ENCODE measurements at places on chromosomes 4 and X. TPM values are rescaled to one million over a fixed set of nuclear protein-coding genes. Genes with fewer than 3 reads are reported as not detected.

The NHSL2 gene
- 9.1 TPM for total RNA-seq

The MAGEA12 gene
- total RNA-seq: not detected

The FAM53A gene
- 1.3 TPM for total RNA-seq

The CT45A2 gene
- total RNA-seq: not detected

The APEX2 gene
- total RNA-seq: 4.8 TPM

The SORCS2 gene
- total RNA-seq: 0.40 TPM

The CENPVL2 gene
- total RNA-seq: not detected

The SPANXD gene
- total RNA-seq: not detected

The TSR2 gene
- total RNA-seq: 19.8 TPM

The F8 gene
- 4.0 TPM for total RNA-seq

The FRMPD3 gene
- not detected for total RNA-seq

The CSTF2 gene
- total RNA-seq: 14.4 TPM

The JADE3 gene
- total RNA-seq: 2.9 TPM

The FAM3A gene
- total RNA-seq: 31.0 TPM

The TMEM150C gene
- total RNA-seq: 0.53 TPM

The NSG1 gene
- total RNA-seq: 0.26 TPM

The FAM50A gene
- 133 TPM for total RNA-seq

The GABRB1 gene
- total RNA-seq: 5.8 TPM

The ZCCHC18 gene
- total RNA-seq: 0.26 TPM

The GIMD1 gene
- not detected for total RNA-seq

The F8A3 gene
- total RNA-seq: 0.99 TPM

The CT45A3 gene
- total RNA-seq: not detected

The SRPX gene
- total RNA-seq: 65.0 TPM

The HMGN5 gene
- total RNA-seq: 2.2 TPM

The SOWAHD gene
- total RNA-seq: 0.13 TPM

The GABRE gene
- total RNA-seq: 43.3 TPM

The TMPRSS11A gene
- not detected for total RNA-seq

The SHOX gene
- not detected for total RNA-seq

The MBNL3 gene
- total RNA-seq: 1.8 TPM

The RAB28 gene
- 11.5 TPM for total RNA-seq

The KLKB1 gene
- total RNA-seq: 0.26 TPM

The HERC5 gene
- total RNA-seq: 1.6 TPM

The MGARP gene
- total RNA-seq: 52.5 TPM

The DDX60 gene
- 21.5 TPM for total RNA-seq

The GRK4 gene
- 3.4 TPM for total RNA-seq

The PTPN13 gene
- total RNA-seq: 44.8 TPM

The MND1 gene
- total RNA-seq: 6.9 TPM

The FGB gene
- not detected for total RNA-seq

The PLS3 gene
- total RNA-seq: 974 TPM

The CCDC158 gene
- total RNA-seq: 0.68 TPM

The TCEAL6 gene
- total RNA-seq: not detected

The SCML2 gene
- total RNA-seq: 1.2 TPM

The XK gene
- total RNA-seq: 0.13 TPM

Measured in aortic smooth muscle cell (primary cell).